ENCODE measurements at places on chromosomes 5 and 9. TPM values are rescaled to one million over a fixed set of nuclear protein-coding genes. Genes with fewer than 3 reads are reported as not detected.

Gene MAN2A1
- total RNA-seq: 52.3 TPM

Gene ENC1
- 0.74 TPM for total RNA-seq

Gene AGTPBP1
- total RNA-seq: 39.0 TPM

Gene ADAMTSL1
- not detected for total RNA-seq

Gene CBY3
- not detected for total RNA-seq

Gene OCLN
- 0.26 TPM for total RNA-seq

Gene IL13
- total RNA-seq: 0.24 TPM

Gene RALGPS1
- total RNA-seq: 2.1 TPM

Gene TSLP
- 0.81 TPM for total RNA-seq

Gene SLC6A3
- total RNA-seq: not detected

Gene MLANA
- total RNA-seq: not detected

Measured in activated naive CD4-positive, alpha-beta T cell treated with anti-CD3 and anti-CD28 coated beads for 36 hours (primary cell).